PC-3 (cell line): ENCODE measurements at places on chromosomes 1 and 21. TPM values are rescaled to one million over a fixed set of nuclear protein-coding genes. Genes with fewer than 3 reads are reported as not detected.

Gene ERICH3
- total RNA-seq = not detected in 2 replicates

Gene CCDC17
- 1.6 and 1.9 TPM in 2 replicates for total RNA-seq

Gene DNAH14
- total RNA-seq = 36.6 and 42.8 TPM in 2 replicates

Gene HENMT1
- 1.1 and 1.3 TPM in 2 replicates for total RNA-seq

Gene NHLH2
- total RNA-seq = not detected in 2 replicates

GRCh38 chr1:165445388-165445787, 462 bp upstream of the RXRG start:
- no peak overlapping the region for H3K4me3 ChIP-seq
- H3K4me1 ChIP-seq = no peaks in the 10 kb centered on the region
- H3K27me3 ChIP-seq = peaks cover 84% of the 10 kb centered on the region

GRCh38 chr1:29644812-29645211, 408.5 kb downstream of the PTPRU start:
- no peak overlapping the region for H3K27ac ChIP-seq
- no peak for DNase-seq
- no peaks in the 10 kb centered on the region for H3K27me3 ChIP-seq
- no peaks in the 10 kb centered on the region for H3K36me3 ChIP-seq
- no peak overlapping the region for H3K4me3 ChIP-seq

DNA sequence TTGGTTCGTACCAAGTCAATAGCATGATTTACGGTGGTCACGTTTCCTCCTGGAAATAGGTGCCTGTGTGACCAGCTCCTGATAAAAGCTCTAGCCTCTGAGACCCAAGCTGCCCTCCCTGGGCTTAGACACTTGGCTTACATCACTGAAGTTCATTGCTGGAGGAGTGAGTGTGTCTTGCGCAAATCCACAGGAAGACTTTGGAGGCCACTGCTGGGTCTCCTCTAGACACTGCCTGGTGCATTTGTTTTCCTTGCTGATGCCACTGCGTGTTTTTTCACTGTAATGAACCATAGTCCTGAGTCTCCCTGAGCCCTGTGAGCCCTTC, 230.6 kb downstream of the DSCAM start:
- H3K36me3 ChIP-seq = no peaks in the 10 kb centered on the region
- DNase-seq = no peak
- H3K4me3 ChIP-seq = no peak overlapping the region

DNA sequence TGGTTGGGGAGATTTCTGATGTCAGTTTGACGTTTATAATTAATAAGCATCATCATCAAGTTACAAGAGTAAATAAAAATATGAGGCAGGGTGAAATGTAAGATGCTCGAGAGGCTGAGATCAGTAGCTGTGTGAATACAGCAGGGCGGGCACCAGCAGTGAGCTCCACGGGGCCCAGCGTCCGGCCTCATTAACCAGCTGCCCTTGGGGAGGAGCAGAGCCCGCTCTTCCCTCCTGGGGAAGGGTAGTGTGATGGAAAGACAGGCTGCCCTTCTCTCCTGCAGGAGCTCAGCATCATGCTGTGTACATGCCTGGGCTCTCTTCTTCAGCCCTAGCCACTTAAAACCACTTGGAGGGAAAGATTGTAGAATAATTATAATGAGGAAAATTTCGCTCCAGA, 23.4 kb downstream of the PDE9A start:
- H3K27me3 ChIP-seq = peaks cover 58% of the 10 kb centered on the region
- H3K36me3 ChIP-seq = no peaks in the 10 kb centered on the region
- H3K4me3 ChIP-seq = no peak overlapping the region

- H3K27me3 ChIP-seq = 0 out of 2 replicates have a peak, but pooled peaks cover 6% of the 10 kb centered on the region
- H3K4me1 ChIP-seq = peaks cover 15% of the 10 kb centered on the region; the same call in 1 of the 2 replicates
- H3K27ac ChIP-seq = no peak overlapping the region
- H3K4me3 ChIP-seq = no peak overlapping the region
Observed at GRCh38 chr21:34636961-34637360, 22.0 kb upstream of the RCAN1 start.

GRCh38 chr1:42889264-42889663, 42.9 kb downstream of the ZNF691 start:
- no peaks in the 10 kb centered on the region for H3K4me1 ChIP-seq
- no peaks in the 10 kb centered on the region for H3K27me3 ChIP-seq
- DNase-seq = no peak
- H3K36me3 ChIP-seq = no peaks in the 10 kb centered on the region

DNA sequence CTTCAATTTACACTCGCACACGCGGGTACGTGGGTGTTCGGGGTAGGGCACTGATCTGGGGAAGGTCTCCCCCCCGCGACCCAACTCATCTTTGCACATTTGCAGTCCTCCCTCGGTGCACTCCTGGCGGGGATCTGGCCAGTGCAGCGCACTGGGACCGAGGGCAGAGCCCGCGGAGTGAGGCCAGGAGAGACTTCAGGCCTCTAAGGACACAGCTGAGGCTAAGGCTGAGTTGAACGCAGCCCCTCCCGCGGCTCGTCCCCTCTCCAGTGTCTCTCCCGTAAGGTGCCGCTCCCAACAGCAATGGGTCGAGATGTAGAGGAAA, 936 bp upstream of the NCAM2 start:
- H3K36me3 ChIP-seq = no peaks in the 10 kb centered on the region
- DNase-seq = no peak
- no peak overlapping the region for H3K27ac ChIP-seq
- H3K27me3 ChIP-seq = peaks cover 8% of the 10 kb centered on the region; the same call in 1 of the 2 replicates
- no peak overlapping the region for H3K4me3 ChIP-seq

DNA sequence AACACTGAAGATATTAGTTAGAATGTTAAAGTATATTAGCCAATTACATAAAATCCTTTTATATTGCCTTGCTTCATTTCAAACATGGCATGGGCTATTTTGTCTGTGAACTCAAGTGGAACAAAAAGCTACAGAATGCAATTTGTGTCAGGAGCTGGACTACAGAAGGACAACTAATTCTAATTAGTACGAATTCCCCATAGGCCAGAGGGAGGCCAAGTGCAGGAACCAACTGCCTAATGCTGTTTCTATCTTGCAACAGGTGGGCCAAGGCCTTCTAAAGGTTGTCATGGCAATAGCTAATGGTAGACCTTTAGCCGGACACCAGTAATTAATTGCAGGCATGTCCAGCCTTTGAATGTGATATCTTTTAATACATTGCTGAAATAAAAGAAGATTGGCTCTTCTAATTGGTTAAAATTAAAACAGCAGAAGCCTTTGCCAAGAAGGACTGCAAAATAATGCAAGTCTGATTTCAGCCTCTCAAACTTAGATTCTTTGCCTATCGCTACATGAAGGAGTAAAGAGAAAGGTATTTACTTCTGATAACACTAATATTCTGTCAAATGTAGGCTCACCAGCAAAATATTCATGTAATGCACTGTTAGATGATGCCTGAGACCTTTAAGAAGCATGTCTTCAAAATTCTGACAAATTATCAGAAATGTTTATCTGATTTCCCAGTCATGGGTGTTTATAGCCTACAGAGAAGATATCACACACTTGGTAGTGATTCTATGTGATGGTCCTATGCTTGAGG, 232.1 kb downstream of the LMO4 start:
- no peaks in the 10 kb centered on the region for H3K36me3 ChIP-seq
- no peak overlapping the region for H3K4me3 ChIP-seq
- no peak for DNase-seq
- peaks cover 7% of the 10 kb centered on the region; the same call in 1 of the 2 replicates for H3K4me1 ChIP-seq
- no peaks in the 10 kb centered on the region for H3K27me3 ChIP-seq

DNA sequence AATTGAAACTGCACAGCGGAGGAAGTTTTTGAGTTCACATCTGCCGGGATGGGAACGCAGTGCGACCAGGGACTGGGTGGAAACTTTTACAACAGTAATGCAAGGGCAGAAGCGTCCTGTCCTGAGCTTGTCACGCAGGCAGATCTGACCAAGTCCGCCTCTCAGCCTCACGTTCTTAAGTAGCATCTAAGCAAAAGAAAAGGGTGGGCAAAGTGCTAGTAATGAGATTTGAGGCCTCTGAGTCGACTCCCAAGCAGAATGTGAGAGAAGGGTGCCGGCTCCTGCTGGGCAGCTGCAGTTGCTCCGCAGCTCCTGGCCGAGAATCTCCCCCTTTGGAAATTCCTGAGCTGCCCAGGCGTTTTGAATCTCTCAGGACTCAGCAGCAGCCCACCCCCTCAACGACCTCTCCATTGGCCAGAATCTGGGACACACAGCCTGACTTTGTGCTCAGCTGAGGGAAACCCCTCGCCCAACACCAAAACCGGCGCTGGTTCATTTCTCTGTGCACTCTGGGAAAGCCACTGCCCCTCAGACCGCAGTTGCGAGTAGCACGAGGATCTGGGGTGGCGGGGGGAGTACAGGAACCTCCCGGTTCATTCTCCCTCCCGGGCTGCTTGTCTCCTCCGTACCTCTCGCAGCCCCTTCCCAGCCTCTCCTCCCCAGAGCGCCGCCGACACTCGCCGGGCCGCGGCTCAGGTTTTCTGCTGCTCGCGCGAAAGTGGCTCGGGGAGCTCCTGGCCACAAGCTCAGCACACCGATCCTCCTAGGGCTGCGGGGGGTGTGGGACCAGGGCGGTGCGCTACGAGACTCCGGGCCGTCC, 913 bp upstream of the S1PR1 start:
- peak overlapping the region; percentile 79 for H3K4me3 ChIP-seq
- no peaks in the 10 kb centered on the region for H3K27me3 ChIP-seq
- H3K27ac ChIP-seq = no peak overlapping the region
- H3K36me3 ChIP-seq = no peaks in the 10 kb centered on the region

DNA sequence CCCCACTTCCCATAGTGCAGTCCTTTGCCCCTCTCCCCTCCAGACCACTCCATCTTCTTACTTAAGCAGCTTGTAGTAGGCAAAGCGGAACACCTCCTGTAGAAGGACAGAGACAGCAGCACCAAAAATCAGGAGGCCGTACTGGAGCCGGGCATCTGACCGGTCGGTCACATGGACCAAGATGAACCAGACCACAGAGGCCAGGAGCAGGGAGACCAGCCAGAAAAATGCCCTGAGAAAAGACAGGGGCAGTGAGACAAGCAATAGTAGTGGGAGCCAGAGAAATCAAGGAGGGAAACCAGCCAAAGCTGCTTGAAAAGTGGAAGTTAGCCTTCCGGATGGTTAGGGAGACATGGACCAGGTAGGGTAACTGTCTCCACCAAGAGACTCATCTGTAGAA, 920 bp downstream of the APH1A start:
- peaks cover 24% of the 10 kb centered on the region; the same call in 1 of the 2 replicates for H3K36me3 ChIP-seq
- H3K27ac ChIP-seq = peak overlapping the region; percentile 65; the same call in 1 of the 2 replicates
- peak overlapping the region; percentile 97 for H3K4me3 ChIP-seq
- no peak for DNase-seq

GRCh38 chr21:25036775-25037174, 570.5 kb downstream of the MRPL39 start:
- H3K27ac ChIP-seq = no peak overlapping the region
- no peak for DNase-seq
- no peaks in the 10 kb centered on the region for H3K36me3 ChIP-seq
- no peak overlapping the region for H3K4me3 ChIP-seq
- no peaks in the 10 kb centered on the region for H3K4me1 ChIP-seq

GRCh38 chr21:32834916-32835235, 63.3 kb upstream of the PAXBP1 start:
- no peaks in the 10 kb centered on the region; the same call in 1 of the 2 replicates for H3K4me1 ChIP-seq
- no peaks in the 10 kb centered on the region for H3K36me3 ChIP-seq
- no peak overlapping the region for H3K4me3 ChIP-seq
- H3K27me3 ChIP-seq = peaks cover 55% of the 10 kb centered on the region

GRCh38 chr1:41840592-41841246, 78.0 kb downstream of the HIVEP3 start:
- H3K27me3 ChIP-seq = no peaks in the 10 kb centered on the region
- H3K4me3 ChIP-seq = no peak overlapping the region
- H3K27ac ChIP-seq = peak overlapping the region; percentile 90
- peak; percentile 95 for DNase-seq

- DNase-seq = no peak
- no peaks in the 10 kb centered on the region for H3K4me1 ChIP-seq
- no peaks in the 10 kb centered on the region for H3K36me3 ChIP-seq
- H3K27ac ChIP-seq = no peak overlapping the region
- no peak overlapping the region for H3K4me3 ChIP-seq
- H3K27me3 ChIP-seq = peaks cover 98% of the 10 kb centered on the region
Observed at GRCh38 chr1:5765997-5766913, 226.0 kb downstream of the NPHP4 start.

GRCh38 chr1:78650114-78650660, 556 bp downstream of the IFI44 start:
- no peaks in the 10 kb centered on the region for H3K36me3 ChIP-seq
- no peak for DNase-seq
- H3K4me3 ChIP-seq = no peak overlapping the region

DNA sequence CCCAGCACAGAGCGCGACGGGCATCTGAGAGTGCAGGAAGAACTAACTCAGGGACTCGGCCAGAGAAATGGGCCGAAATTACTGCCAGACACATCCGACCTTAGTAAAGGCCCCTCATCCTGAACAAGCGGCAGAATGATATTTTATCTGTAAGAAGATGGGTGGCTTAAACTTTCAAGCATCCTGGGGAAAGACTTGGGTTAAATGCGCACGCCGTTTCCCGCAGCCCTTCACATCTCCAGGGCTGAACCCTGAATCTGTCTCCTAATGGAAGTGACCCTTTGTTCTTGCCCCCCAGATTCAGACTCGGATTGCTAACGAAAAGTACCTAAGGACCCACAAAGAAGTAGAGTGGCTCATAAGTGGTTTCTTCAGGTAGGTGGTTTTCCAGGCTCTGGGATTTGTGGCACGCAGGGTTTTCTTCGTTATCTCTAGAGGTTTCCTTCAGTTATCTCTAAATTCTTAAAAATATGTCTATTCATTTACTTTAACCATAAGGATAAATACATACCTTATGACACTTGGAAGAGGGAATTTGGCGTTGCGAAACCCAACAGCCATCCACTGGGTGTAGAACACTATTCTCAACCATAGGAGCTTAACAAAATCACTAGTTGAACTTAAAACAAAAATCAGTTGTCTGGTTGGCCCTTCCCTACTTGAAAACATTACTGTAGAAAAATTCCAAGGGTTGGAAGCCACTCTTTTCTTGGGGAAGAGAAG, 627 bp downstream of the RIIAD1 start:
- H3K4me3 ChIP-seq = no peak overlapping the region
- 0 out of 2 replicates have a peak, but pooled peaks cover under 1% of the 10 kb centered on the region for H3K27me3 ChIP-seq
- H3K4me1 ChIP-seq = peaks cover 15% of the 10 kb centered on the region
- DNase-seq = no peak
- no peak overlapping the region for H3K27ac ChIP-seq
